Central memory CD4-positive, alpha-beta T cell (primary cell): ENCODE measurements at places on chromosomes 4 and X.

- DNase-seq, result no peak
These were observed 2440.0 kb downstream of the PCDH7 start for GRCh38 chr4:33160126-33160525.

- DNase-seq, result no peak
These were observed 6.2 kb downstream of the HNRNPD start for GRCh38 chr4:82367438-82368097.

DNA sequence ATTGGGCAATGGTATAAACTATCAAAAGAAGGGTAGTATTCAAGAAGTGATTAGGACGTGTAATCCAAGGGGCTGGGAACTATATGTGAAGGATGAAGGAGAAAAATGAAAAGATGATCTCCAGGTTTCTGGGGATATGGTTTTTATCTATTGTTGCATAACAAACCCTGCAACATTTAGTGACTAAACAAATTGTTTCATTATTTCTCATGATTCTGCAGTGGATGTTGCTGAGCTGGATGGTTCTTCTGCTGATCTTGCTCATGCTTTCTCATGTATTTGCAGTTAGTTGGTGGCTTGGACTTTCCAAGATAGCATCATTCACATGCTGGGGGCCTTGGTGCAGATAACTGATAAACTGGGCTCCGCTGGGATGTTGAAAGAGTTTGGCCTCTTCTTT is 29.1 kb downstream of the PHOX2B start:
- DNase-seq, result no peak

- no peak for DNase-seq
These were observed 305.4 kb downstream of the ARAP2 start for GRCh38 chr4:35938936-35939335.

DNA sequence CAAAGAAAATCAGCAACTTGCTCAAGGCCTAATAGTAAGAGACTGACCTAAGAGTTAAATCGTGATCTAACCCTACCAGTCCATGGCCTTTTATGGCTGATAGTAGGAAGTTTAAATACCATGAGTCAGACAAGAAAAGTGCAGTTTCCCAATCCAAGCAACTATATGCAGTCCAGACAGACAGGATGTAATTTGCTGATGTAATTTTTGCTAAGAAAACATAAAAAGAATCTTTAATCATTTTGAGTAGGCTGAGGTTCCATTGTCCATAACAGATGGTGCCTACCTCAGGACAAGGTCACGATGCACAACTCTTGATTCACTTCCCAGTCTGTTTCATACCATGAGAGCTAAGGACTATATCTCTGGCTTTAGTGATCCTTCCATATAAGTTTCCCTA is 317.5 kb upstream of the GRIA3 start:
- no peak for DNase-seq

DNA sequence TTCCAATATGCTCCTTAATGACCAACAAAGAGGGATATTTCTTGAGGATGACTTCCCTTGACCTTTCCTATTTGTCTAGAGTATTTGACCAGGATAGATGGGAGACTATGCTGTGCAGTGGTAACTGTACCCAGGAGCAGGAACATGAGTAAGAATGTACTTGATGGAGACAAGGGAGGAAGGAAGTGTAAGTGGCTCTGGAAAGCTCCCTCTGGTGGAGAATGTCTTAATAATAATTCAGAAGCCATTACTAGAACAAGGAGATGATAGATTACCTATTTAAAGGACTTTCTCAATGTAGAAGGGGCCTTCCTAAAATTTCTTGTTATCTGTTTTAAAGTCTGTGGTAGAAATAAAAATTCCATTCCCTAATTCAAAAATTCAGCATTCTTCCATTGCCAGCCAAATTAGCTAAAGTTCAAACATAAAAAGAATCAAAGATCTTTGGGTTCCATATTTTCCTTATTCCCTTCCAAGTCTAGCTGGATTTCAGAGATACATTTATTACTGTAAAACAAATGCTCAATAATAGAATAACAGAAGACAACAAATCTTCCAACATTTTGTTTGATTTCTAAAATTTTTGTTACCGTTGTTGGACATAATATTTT is 83.8 kb downstream of the GRID2 start:
- no peak for DNase-seq

GRCh38 chr4:109746728-109747127 is 16.9 kb upstream of the PLA2G12A start:
- no peak for DNase-seq

DNA sequence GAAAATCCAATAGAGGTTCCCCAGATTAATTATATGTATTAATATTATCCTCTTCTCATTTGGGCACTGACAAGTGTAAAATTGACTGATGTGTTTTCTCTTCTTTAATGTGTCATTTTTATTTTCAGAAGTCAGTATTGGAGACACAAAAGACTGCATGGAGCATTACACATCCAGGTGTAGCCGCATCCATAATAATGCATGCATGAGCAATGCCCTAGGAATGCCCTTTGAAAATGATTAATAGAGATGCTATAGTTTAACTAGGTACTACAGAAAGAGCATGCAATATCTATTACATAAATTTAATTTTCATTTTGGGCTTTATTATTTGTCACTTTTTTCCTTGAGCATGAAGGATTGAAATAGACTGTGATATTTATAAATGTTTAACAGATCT is 509.9 kb downstream of the SPOCK3 start:
- no peak for DNase-seq

DNA sequence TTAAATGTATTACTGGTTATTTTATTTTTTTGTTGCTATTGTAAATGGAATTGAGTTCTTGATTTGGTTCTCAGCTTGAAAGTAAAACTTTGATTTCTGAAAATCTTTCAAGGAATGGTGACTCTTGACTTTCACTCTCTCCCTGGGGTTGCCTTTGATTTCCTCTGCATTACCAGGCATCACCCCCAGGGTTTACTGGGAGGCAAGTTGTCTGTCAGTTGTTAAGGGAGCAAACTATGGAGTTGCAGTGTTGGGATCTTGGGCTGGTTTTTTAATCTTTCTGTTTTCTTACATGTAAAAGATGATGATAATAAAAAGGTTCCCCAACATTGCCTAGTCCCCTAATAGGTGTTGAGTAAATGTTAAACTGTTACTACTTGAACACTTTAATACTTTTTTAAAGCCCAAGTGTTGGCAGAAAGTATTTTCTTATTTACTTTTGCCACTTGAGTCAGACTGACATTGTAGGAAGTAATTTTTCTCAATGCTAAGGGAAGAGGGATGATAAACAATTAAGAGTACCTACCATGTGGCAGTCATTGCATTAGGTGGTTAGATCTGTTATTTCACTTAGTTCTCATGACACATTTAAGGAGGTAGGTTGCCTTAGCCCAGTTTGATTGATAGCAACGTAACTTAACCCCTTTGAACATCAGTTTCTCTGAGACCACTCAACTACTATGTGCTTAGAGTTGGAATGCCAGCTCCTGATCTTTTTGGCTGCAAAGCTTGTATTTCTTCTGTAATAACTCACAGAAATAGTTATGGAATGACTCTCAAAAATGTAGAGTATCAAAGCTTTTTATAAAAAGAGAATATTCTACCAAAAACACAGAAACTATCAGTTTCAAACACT is 67.1 kb downstream of the DCLK2 start:
- DNase-seq, result no peak

- DNase-seq, result no peak
These were observed 1150.1 kb downstream of the STIM2 start for GRCh38 chr4:28010577-28011240.

- no peak for DNase-seq
These were observed 4.9 kb downstream of the HUWE1 start for GRCh38 chrX:53681661-53682060.

DNA sequence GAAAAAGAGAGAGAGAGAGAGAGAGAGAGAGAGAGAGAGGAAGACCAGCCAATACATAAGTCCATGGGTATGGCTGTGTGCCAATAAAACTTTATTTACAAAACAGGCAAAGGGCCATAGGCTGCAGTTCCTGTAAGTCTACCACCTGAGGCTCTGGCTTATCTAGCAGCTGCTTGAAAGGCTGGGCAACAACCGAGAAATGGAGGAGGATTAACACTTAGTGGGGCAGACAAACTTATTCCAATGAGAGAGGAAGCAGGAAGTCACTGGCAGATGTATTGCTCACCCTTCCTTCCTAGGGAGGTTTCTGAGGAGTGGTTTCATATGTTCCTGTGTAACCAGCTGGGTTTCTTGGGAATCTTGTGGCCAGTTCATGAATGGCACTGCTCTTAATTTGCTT is 4.7 kb upstream of the GPR143 start:
- DNase-seq, result no peak

- DNase-seq, result peak; percentile 24
These were observed 116.7 kb downstream of the UBE2K start for GRCh38 chr4:39814403-39815185.

GRCh38 chr4:173502282-173502681 is 27.7 kb downstream of the HAND2 start:
- no peak for DNase-seq
